Stimulated activated memory B cell treated with anti-CD40 and anti-IgM and Interleukin-4, amounts not matched to agents 10 μg/mL and 1 μg/mL and 100 μg/mL, for 72 hours (primary cell): ENCODE measurements at places on chromosomes 3 and 15.

GRCh38 chr3:121295979-121296378, 249.8 kb downstream of the POLQ start:
- no peak for ATAC-seq

DNA sequence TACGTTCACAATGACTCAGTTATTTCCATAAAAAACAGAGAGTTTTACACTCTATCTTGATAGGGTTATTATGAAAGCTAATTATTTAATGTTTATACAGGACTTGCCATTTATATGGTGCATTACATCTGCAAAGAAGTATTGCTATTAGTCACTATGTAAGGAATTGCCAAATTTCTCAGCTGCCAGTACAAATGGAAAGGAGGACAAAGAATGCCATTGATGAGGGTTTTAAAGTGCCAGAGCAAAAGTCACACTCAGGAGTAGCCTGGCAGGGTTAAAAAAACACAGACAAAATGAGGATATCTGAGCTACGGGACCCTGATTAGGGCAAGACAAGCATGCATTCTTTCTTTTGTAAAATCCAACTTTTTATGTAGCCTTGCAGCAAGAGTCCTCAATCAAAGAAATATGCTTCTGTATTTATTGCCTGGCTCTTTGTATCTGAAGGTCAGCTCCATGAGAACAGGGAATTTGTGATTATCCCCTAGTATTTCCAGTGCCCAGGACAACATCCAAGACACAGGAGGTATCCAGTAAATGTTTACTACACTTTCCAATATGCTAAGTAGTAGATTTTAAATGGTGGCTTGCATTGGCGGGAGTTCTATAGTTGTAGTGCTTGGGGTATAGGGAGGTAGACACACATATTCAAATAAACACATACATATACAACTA, 1013.6 kb downstream of the ROBO1 start:
- ATAC-seq, result no peak

- ATAC-seq, result no peak
Observed at GRCh38 chr3:190183121-190183520, 62.4 kb upstream of the P3H2 start.

DNA sequence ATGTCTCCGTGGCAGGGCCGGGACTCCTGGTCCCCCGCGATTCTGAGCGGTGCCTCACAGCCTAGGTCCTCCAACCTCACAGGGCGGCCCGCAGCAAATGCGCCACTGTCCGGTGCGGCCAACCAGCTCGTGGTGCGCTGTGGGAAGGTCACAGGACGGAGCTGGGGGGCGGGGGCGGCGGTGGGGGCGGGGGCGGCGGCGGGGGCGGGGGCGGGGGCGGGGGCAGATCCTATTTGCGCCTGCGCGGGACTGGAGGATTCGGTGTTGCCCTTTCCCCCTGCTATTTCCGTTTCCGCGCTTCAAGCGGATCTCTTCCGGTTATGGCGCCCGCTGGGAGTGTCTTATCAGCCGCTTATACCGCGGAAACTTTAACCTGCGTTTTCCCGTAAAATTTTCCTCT, 106.7 kb upstream of the SNRPN start:
- no peak for ATAC-seq

- no peak for ATAC-seq
Observed at GRCh38 chr3:37546876-37547275, 314.8 kb upstream of the CTDSPL start.

DNA sequence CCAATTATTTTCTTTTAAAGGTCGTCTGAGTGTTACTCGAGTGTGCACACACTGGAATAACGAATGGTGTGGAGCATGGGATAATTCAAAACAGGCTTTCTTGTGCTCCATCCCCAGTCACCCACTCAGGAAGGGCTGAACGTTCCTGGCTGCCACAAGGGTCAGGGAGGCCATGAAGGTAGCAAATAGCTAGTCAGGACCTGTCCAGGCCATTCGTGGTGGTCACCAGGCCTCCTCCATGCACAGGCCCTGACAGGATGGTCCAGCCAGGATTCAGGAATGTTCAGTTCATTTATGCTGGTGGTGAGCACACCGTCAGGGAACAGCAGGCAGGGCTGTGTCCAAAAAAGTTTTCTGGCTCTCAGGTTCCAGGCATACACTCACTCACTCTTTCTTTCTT, 11.7 kb upstream of the NR2E3 start:
- ATAC-seq, result no peak

DNA sequence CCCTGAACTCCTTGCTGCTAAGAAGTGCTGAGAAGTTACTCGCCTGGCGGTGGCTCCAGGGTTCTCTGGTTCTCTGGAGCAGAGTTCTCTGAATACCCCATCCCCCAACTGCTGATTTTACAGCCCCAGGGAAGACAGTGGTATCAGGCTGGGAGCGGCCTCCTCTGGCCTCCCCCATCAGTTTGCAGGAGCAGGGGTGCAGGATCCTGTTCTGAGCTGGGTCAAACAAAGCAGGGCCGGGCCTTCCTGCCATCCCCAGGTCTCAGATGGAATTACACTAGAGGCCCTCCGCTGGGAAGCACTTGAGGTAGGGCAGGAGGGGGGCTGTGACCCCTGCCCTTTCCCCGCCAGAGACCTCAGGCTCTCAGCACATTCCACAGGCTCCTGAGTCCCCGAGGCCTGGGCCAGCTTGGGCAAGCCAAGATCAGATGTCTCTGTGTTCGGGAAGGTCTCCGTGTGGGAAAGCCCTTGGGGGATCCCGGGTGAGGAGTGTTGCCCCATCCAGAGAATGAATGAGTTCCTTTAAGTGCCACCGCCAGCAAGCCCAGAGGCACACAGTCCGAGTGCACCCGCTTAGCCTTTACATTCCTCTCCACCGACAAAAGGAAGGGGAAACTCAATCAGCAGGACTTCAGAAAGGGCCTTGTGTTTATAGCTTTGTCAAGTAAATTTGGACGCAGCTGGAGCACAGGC, 149.9 kb downstream of the LRRK1 start:
- no peak for ATAC-seq

GRCh38 chr3:42440924-42441323, 30.5 kb upstream of the LYZL4 start:
- no peak for ATAC-seq

DNA sequence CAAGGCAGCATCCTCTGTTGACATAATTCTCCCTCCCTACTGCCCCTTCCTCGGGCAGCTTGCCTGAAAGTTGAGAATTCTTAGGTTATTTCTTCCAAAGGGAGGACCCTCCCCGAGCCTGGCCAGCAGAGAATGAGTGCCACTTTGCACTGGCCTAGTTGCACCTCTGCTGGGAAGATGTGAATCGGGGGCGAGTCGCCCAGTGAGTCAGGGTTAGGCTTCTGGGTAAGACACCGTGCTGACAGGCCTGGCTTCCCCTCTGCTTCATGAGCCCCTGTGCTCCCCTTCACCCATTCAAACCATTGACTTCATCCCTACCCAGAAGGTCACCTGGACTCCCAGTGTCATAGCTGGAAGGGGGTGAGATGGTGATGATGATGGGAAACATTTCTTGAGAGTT, 82.3 kb downstream of the AAGAB start:
- ATAC-seq, result no peak

DNA sequence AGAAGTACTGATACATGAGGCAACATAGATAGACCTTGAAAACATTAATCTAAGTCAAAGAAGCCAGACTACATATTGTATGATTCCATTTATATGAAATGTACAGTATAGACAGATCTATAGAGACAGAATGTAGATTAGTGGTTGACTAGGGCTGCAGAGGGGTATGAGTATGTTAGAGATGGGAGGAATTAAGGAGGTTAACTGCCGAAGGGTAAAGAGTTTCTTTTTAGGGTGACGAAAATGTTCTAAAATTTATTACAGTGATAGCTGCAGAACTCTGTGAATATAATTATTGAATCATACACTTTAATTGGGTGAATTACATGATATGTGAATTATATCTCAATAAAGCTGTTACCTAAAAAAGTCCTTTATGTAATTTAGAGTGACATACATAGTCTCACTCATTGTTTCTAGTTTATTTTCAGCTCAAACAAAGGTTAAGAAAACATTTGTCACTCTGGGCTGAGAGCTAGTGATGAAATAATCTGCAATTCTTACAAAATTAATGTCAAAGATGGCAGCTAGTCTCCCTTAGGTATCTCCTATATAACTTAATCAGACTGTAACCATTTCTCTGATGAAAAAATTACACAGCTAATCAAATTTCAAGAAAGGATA, 61.4 kb downstream of the DENND4A start:
- ATAC-seq, result no peak

DNA sequence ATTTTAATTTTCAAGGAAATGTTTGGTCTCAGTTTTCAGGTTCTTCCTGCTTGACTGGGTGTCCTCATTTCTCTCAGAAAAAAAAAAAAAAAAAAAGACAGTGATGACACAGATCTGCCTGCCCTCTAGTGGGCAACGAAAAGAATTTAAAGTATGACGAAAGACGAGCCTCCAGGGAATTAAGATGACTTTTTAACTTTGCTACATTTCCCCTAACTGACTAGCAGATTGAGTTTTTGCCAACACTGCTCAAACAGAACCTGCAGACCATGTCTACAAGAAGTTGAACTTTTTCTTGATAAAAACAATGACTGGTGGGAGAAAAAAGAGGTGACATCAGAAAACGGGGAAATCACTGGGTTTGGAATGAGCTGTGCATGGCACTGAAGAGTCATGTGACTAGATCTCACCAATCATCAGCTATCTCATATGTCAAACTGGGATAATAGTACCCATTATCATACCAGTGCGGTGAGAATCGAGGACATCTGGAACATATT, 40.8 kb downstream of the EOMES start:
- peak; percentile 77 for ATAC-seq

DNA sequence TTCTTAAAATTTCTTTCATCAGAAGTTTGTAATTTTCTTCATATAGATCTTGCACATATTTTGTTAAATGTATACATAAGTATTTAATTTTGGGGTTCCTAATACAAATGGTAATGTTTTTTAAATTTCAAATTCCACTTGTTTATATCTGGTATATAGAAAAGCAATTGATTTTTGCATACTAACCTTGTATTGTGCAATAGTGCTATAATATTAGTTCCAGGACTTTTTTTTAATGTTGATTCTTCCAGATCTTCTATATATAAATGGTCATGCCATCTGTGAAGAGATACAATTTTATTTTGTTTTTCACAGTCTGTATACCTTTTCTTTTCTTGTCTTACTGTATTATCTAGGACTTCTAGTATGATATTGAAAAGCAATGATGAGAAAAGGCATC, 665.0 kb downstream of the OTOL1 start:
- no peak for ATAC-seq

GRCh38 chr3:180417241-180417640, 184.7 kb upstream of the TTC14 start:
- no peak for ATAC-seq

DNA sequence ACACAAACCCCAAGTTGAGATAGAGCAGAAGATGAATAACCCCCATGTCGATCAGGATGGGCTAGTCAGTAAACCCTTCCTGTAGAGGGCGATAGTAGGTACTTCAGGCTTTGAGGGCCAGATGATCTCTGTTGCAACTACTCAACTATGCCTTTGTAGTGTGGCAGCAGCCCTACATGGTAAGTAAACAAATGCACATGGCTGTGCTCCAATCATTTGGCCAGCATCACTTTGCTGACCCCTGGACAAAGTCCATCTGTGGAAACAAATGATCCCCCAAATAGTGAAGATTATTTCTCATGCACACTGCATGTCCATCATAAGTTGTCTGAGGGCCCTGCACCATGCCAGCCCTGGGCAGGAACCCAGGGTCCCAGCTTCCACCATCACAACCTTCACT, 402.2 kb upstream of the PROK2 start:
- no peak for ATAC-seq

GRCh38 chr3:21544076-21544462, 206.9 kb downstream of the ZNF385D start:
- ATAC-seq, result no peak

DNA sequence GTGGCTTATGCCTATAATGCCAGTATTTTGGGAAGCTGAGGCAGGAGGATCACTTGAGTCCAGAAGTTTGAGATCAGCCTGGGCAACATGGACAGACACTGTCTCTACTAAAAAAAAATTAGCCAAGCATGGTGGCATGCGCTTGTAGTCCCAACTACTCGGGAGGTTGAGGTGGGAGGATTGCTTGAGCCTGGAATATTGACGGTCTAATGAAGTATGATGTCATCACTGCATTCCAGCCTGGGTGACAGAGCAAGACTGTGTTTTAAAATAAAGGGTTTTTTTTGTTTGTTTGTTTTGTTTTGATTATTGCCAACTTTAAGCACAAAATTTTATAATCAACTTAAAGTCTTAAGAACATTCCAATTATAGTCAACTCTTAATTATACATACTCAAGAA, 6.8 kb downstream of the PLSCR1 start:
- no peak for ATAC-seq

DNA sequence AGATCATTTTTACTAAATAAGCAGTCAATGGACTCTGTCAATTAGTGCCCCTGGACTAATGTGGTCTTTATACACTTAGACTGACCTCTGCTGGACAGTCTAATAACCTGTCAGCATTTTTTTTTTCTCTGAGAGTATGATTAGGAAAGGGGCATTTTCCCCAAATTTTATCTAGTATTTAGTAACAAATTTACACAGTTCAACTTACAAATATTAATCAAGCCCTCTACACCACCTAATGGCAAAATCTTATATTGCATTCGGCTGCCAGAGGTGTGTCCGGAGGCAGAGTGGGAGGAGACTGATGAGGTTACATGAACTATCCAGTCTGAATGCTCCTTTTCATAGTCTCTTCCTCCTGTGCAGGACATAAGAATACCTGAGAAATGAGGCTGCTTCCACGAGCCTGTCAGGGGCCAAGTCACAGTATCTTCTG, 36.0 kb upstream of the COLQ start:
- ATAC-seq, result peak; percentile 67

- ATAC-seq, result no peak
Observed at GRCh38 chr3:190912736-190913135, 50.2 kb upstream of the GMNC start.

DNA sequence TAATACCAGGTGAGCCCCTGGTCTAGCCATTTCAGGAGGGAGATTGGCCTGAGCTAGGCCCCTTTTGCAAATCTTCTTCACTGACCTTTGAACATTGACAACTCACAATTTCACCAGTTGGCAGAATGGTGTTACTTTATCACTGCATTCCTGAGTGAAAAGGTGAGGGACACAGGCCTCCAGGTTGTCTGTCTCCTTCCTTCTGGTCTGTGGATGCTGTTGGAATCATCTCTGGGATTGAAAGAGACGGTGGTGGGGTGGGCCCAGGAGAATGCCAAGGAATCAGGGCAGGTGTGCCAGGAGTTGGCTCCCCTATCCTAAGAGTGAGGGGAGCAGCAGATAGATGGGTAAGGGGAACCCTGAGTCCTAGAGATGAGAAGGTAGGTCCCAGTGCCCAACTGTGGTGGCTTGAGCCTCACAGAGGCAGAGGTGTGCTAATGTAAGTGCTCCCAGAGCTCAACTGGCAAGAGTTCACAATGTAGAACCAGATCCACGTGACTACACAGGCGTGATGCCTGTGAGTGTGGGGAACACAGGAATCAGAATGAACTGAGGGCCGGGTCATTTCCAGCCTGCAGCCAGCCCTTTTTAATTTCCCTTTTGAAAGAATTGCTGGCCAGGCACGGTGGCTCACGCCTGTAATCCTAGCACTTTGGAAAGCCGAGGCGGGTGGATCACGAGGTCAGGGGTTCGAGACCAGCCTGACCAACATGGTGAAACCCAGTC, 11.2 kb downstream of the C3orf62 start:
- no peak for ATAC-seq

GRCh38 chr15:70286113-70286806, 188.5 kb upstream of the TLE3 start:
- no peak for ATAC-seq
